Stimulated activated naive B cell treated with anti-CD40 and anti-IgM and Interleukin-4, amounts not matched to agents 10 μg/mL and 1 μg/mL and 100 μg/mL, for 72 hours (primary cell): ENCODE measurements at places on chromosomes 3 and 15.

DNA sequence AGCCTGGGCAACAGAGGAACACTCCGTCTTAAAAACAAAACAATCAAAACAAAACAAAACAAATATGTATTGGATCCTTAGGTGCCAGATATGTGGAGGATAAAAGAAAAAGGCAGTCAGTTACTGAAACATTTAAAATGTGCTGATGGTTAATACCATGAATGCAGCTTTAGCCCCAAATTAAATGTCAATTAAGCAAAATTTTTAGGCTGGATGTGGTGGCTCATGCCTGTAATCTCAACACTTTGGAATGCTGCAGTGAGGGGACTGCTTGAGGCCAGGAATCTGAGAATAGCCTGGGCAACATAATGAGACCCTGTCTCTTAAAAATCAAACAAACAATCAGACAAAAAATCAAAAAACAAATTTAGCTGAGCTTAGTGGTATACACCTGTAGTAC is 8.5 kb upstream of the CHMP2B start:
- no peak for DNase-seq

- no peak for DNase-seq
These were observed 54.2 kb downstream of the ITGA11 start for GRCh38 chr15:68377766-68378165.

GRCh38 chr3:29644261-29644660 is 363.4 kb downstream of the RBMS3 start:
- no peak for DNase-seq

GRCh38 chr15:67253549-67254237 is 768 bp downstream of the AAGAB start:
- no peak for DNase-seq

DNA sequence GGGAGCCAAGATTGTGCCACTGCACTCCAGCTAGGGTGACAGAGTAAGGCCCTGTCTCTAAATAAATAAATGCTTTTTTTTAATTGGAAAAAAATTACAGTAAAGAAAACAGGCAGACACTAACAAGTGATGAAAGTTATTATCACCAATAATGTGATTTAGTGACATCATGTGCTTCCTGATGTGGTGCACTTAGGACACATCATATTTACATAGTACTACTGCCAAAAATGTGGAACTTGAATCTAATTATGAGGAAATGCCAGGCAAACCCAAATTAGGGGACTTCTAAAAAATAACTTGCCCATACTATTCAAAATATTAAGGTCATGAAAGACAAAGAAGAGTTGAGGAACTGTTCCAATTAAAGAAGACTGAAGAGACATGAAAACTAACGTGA is 30.8 kb downstream of the MAP4 start:
- no peak for DNase-seq

- no peak for DNase-seq
These were observed 111.8 kb downstream of the TUSC7 start for GRCh38 chr3:116821371-116821770.

- no peak for DNase-seq
These were observed 182.0 kb upstream of the BHLHE40 start for GRCh38 chr3:4797201-4797705.

DNA sequence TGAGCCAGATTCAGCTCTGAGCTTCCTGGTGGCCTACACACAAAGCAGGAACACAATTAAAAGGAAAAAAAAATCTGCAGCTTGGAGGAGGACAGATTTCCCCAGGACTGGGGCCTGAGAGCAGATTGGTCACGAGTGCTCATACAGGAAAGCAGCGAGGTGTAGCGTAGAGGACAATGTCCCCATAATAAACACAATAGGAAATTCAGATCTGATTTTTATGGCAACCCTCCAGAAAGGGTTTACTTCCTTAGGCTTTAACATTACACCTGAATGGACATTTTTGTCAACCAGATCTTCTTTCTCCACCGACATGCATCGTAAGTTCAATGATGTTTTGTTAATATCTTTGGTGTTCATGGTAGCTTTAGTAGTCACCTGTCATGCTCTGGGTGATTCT is 23.3 kb downstream of the SLC6A20 start:
- DNase-seq = no peak

GRCh38 chr15:68073576-68074288 is 19.6 kb downstream of the PIAS1 start:
- DNase-seq = no peak

- no peak for DNase-seq
These were observed 3.9 kb downstream of the CYP1A2 start for GRCh38 chr15:74752531-74752930.

DNA sequence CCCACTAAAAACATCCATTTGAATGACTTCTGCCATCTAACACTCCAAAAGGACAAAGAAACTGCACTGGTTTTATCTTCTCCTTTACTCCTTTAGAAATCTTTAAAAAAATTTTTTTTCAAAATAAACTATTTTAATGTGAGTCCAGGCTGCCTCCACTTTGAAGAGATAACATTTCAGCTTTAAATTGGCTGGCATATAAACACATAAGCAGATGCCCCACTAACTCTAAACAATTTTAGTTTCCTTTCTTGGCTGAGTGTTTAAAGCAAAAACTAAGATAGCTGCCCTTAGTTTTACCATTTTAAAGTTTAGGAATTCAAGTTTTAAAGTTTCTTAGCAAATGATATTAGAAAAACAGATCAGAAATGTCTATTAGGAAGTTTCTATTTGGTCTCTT is 39.9 kb downstream of the PDZRN3 start:
- no peak for DNase-seq

GRCh38 chr15:39232512-39232911 is 348.4 kb upstream of the THBS1 start:
- DNase-seq = no peak

- DNase-seq = no peak
These were observed 31.0 kb downstream of the ATP10A start for GRCh38 chr15:25832158-25832557.

- no peak for DNase-seq
These were observed 1.2 kb upstream of the GPR176 start for GRCh38 chr15:39921274-39921638.

DNA sequence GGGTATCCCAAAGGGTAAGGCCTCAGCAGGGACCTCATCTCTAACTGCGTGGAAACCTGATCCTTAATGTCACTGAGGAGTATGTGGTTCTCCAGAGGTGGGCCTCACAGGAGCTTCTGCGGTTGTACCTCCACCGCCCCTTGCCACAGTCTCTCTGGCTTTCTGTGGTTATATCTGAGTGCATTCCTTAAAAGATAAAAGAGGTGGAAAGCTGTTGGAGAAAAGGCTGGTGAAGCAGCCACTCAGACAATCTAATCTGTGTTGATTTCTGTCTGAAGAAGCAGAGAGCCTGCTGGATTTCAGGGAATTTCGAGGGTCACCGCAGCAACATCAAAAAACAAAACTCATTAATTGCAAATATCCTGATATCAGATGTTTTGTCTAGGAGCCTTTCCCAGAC is 51.4 kb downstream of the SEMA6D start:
- no peak for DNase-seq

- DNase-seq = no peak
These were observed 321.5 kb downstream of the SATB1 start for GRCh38 chr3:18103591-18103990.
